BE2C (cell line): ENCODE measurements at places on chromosomes 7 and 10.

GRCh38 chr10:77899080-77899477 lies 27.5 kb downstream of the DLG5 start:
- DNase-seq = no peak

DNA sequence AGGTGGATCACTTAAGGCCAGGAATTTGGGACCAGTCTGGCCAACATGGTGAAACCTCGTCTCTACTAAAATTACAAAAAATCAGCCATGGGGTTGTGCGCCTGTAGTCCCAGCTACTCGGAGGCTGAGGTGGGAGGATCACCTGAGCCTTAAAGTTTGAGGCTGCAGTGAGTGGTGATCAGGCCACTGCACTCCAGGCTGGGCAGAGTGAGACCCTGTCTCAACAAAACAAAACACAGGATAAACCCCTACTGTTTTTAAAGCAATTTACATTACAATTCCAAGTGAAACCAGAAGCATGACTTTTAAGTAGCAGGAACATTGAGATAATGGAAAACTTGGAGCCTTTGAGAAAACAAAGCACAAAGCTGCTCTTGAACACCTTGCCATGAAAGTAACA lies 92.4 kb upstream of the BTBD16 start:
- DNase-seq = no peak

DNA sequence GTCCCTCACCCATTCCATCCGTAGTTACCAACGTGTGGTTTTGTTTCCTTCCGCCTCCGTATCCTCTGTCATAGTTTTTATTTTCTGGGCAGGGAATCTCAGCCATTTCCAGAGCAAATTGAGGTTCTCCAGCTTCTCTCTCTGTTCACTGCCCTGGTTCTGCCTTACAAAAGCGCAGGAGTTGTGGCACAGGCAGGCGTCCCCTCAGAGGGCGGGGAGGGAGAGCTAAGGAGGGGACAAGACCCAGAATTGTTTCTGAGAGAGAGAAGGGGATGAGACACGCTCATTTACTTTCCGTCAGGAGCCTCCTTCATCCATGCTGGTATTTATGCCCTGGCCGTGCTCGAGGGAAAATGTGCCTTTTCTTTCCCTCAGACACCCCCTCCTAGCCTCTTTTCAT lies 71.0 kb downstream of the SH2D4B start:
- no peak for DNase-seq

DNA sequence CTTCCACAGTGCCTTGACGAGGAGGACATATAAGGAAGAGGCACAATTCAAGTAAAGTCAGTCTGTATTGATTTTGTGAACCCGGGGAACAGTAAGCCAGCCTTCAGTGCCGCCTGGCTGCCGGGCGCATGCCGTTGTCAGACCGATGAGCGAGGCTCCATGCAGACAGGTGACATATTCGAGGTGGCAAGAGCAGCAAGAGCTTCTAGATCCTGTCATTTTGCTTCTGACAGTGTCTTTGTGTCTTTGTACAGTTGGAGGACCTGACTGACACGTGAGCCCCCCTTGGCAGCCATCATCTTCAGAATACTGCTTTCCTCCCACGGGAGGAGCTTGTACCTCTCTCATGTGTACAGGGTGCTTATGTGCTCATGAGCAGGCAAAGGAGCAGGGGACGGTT lies 387.5 kb upstream of the GALNT17 start:
- DNase-seq = no peak

- DNase-seq = peak; percentile 55
These were observed 49.3 kb downstream of the PPP1R17 start for GRCh38 chr7:31735991-31736982.

GRCh38 chr7:69245646-69246045 lies 352.6 kb upstream of the AUTS2 start:
- no peak for DNase-seq

GRCh38 chr7:47906883-47907282 lies 41.4 kb downstream of the PKD1L1 start:
- DNase-seq = no peak

GRCh38 chr10:129764011-129764900 lies 199.8 kb downstream of the EBF3 start:
- DNase-seq = no peak

DNA sequence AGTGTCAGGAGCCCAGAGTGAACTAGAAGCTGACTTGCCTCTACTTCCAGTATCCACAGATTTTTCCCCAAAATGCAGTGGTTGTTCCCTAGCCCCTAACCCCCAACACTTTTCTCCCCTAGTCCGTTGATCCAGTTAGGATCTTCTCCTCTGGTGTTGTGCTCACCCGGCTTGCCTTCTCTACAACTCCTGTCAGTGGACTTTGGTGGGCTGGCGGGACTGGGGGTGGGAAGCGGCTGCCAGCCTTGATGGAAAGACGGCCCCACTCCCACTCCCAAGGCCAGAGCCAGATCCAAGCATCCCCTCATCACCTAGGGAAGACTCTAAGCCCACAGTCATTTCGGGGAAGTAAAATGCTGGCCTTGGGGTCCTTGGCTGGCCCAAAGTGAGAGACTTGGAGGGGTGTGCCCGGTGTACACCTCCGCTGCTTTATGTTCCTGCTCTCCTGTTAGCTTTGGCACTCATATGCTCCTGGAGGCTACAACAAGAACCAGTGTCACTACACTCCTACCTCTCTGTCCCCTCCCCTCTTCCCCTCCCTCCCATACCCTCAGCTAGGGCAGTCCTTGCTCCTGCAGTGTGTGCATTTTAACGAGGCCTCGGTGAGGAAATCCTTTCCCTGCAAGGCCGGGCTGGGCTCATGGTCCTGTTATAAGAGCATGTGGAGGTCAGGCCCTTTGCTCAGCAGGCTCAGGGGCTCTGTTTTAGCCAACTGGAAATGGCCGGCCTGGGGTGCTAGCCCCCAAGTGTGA lies 930 bp upstream of the HOXA10 start:
- DNase-seq = no peak

- peak; percentile 42 for DNase-seq
These were observed 90.5 kb downstream of the RNF216 start for GRCh38 chr7:5690931-5691473.

- no peak for DNase-seq
These were observed 18.1 kb upstream of the GSTK1 start for GRCh38 chr7:143245123-143245522.

GRCh38 chr7:34928052-34928451 lies 109.2 kb downstream of the DPY19L1 start:
- DNase-seq = peak; percentile 79

DNA sequence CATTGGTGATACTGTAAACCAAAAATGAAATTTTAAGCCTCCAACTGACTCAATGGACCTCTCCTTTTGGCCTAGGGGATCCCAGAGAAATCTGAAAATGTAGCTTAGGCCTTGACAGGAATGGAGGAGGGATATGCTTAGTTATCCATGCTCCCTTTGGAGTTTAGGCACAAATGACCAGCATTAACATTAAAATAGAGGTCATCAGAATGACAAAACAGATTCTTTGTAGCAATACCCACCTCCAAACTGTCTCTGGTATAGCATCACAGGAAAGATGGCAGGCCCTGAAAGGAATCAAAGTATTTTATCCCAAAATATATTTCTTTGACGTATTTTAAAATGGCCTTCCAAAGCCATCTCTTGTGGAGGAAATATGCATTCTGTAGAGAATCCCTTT lies 39.1 kb upstream of the LRRN3 start:
- no peak for DNase-seq

- no peak for DNase-seq
These were observed 261.6 kb downstream of the MDFIC start for GRCh38 chr7:115183431-115184057.

GRCh38 chr10:36681751-36682632 lies 443.4 kb upstream of the ANKRD30A start:
- no peak for DNase-seq

- DNase-seq = no peak
These were observed 163.1 kb downstream of the PRKCQ start for GRCh38 chr10:6416892-6417512.

- DNase-seq = no peak
These were observed 52.0 kb upstream of the SMNDC1 start for GRCh38 chr10:110356628-110357245.

DNA sequence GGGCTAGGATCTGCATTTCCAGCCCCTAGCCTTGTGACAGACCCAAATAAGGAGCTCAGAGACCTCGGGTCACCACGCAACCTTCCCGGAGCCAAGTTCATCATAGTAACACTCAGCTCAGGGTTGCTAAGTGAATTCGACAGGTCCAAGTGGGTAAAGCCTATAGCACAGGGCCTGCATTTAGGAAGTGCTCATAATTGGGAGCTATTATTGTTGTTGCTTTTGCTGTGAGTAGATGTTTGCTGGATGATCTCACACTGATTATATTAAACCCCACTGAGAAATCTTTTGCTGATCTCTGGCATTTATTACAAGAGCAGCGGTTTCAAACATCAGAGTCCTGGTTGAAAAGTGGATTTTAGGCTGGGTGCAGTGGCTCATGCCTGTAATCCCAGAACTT lies 20.3 kb upstream of the SAR1A start:
- no peak for DNase-seq

- DNase-seq = no peak
These were observed 5.1 kb upstream of the TSPAN12 start for GRCh38 chr7:120862987-120863590.

DNA sequence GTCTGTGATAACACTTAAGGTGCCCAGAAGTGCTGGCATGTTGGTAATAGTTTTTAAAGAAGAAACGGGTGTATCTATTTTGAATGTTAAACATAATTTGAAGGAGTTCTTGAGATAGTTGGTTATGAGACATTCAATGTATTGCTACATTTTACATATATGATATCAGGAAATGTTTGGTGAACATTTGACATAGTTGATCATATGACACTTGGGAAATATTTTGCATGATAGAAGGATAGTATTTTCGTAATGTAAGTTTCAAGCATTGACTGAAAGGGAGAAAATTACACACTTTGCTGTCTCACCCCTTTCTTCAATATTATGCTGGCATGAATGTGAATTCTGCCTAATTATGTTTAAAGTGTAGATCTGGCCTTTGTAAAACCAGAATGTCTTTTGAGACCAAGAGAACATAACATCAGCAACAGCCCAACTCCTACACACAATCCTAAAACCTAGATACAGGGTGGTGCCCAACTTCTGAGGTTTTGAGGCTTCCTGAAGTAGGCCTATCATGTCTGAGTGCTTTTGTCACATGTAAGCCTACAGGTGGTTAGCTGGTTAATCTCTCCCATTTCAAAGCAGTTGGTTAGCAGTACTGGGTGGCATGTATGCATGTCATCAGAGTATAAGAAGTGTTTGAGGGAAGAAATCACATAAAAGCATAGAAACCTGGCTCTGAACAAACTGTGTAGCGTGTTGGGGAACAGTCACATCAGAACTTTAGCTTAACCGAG lies 2.1 kb downstream of the ADD3 start:
- no peak for DNase-seq

DNA sequence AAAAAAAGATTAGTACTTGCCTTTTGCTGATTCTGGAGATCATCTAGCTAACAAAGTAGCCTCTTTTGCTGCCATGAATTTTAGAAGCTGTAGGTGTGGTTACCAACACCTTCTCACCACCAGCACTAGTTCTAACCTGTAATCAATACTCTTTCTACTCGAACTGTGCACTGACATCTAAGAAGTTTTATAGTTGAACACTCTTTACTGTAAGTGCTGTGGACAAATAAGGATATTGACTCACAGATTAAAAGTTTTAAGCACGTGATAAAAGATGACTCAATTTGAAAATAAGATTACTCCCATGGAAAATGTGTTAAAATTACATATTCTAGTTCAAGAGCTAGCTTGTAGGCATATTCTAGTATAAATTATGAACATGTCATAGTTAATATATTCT lies 89.9 kb downstream of the REEP3 start:
- DNase-seq = no peak

GRCh38 chr7:87344446-87344845 lies 1.0 kb upstream of the CROT start:
- DNase-seq = no peak

DNA sequence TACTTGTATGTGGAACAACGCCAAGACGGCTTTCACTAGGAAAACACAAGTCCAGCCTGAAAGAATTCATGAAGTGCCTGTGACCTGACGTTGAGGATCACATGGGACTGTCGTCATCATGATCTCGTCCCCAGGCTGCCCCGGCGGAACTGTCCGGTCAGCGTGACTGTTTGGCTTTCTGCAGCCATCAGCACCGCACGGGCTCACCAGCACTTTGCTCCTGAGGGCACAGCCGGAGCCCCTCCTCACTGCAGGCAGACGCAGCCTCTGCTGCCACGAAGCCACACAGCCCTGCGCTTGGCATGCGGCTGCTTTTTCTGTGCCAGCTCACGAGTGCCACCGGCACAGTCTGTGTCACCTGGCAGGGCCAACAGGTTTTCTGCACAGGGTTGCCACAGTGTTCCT lies 9.4 kb upstream of the GET4 start:
- no peak for DNase-seq
